Right forelimb (tissue), 1 donor: ENCODE measurements at places on chromosomes 1 and 21.

GRCh38 chr21:24011087-24011486 is 1596.2 kb downstream of the MRPL39 start:
- DNase-seq = no peak

DNA sequence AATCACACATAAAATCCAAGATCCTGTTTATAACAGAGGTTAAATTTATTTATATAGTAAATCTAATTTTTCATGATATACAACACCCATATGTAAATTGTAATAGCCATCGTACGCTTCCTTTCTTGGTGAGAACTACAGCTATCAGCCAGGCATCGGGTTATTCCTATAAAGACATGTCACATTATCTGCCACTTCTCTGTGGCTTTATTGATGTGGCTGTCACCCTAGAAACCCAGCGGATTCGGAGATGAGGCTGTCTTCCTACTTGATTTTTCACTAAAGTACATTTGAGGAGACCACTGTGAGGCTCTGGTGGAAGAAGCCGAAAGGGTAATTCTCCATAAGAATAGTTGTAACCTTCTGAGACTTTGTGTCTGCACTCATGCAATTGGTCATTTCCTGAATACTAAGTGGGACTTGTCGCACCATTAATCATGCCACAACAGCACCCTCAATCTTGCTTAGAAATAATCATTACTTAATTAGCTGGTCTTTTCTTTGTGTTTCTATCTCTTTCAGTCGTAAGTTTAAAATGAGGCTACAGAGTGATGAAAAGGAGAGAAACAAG is 106.0 kb downstream of the NTNG1 start:
- no peak for DNase-seq

- DNase-seq = no peak
Measured at GRCh38 chr1:231446138-231446537, 24.1 kb upstream of the EGLN1 start.

GRCh38 chr1:234932106-234932505 is 196.5 kb downstream of the TOMM20 start:
- DNase-seq = no peak

DNA sequence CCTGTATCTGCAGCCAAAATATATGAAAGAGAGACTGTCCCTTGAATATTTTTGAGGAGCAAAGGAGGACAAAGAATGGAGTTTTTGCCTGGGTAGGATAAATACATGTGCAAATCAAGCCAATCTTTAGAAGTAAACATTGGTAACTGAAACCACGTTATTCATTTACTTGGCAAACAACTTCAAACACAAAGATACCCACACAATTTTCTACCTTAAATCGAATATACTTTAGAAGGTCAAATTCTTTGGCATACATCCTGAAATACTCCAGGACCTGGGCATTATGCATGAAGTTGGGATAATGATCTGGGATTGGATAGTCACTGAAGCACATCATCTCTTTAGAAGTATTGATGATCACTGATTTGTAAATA is 9.6 kb downstream of the FMO5 start:
- no peak for DNase-seq

GRCh38 chr1:31765041-31765467 is 914 bp upstream of the ADGRB2 start:
- no peak for DNase-seq

- no peak for DNase-seq
Measured at GRCh38 chr1:177275736-177276135, 105.0 kb downstream of the BRINP2 start.

- no peak for DNase-seq
Measured at GRCh38 chr1:214861615-214862014, 220.9 kb upstream of the KCNK2 start.

- peak; percentile 77 for DNase-seq
Measured at GRCh38 chr1:203038891-203039608, 12.8 kb downstream of the PPFIA4 start.

- DNase-seq = no peak
Measured at GRCh38 chr1:10836726-10837125, 40.3 kb upstream of the CASZ1 start.

GRCh38 chr1:230570724-230571360 is 71.4 kb upstream of the COG2 start:
- no peak for DNase-seq

DNA sequence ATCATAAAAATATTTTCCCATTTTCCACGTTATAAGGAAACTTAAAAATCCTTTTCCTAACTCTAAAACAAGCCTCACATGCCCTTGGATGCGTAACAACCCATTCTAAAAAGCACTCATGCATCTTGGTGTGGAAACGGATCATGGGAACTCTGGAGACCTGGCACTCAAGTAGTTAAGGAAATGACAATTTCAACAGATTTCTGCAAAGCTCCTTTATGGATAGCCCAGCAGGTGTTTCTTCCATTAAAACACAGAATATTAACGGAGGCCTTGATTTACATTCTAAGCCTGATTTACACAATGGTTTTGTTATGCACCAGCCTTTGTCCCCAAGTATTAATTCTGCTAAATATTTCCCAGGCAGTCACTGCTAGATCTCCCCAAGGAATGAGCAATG is 12.9 kb downstream of the PARS2 start:
- no peak for DNase-seq

- no peak for DNase-seq
Measured at GRCh38 chr1:3498986-3499385, 44.5 kb downstream of the ARHGEF16 start.

DNA sequence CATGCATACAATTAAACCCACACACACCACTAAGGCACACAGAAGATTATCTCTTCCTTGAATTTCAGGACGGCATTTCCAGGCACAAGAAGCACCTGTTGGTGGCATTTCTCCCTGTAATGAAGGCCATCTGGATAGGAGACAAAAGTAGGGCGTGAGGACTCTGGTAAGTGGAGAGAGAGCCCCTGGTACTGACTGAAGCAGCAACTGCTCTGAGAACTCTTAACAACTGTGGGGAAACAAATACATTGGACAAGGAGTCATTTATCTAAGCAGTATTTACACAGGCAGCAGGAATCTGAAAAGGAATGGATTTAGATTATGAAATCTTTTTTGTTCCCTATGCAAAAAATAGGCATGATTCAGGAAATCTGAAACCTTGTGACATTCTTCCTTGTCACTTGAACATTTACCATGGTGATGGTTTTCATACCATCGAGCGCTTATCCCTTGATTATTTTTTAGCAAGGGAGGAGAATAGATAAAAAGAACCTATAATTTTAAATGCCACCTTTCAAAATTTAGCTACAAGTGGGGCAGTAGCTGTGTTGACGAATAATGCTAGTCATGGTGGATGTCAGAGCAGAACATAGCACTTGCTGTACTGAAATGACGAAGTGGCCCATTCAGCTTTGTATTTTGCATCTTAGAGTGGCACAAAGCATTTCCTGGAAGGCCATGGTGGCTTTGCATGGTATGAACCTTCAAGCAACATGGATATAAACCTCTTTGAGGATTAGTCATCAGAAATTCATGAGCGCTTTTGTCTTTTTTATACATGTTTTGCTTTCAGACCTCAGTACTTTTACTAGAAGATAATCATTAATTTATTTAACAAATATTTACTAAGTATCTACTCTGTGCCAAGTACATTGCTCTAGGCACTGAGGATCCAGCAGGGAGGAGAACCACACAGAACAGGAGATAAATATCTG is 362.0 kb downstream of the ADGRL2 start:
- peak; percentile 47 for DNase-seq

DNA sequence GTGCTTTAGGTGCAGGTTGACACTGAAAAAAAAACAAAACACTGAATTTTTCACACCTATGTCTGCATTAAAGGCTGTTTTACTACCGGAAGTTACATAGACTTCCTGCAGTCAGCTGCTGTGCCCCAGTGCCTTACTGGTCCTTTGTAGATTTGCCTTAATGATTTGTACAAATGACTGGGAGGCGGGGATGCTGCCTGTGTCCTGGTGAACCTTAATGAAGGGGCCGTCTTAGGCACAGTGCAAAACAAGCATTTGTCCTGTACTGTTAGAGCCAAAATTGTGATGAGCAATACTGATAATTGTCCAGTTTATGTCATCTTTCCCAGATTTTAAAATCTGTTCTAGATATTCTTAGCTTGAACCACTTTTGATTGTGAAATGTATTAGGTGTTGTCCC is 90.9 kb upstream of the PGD start:
- no peak for DNase-seq

GRCh38 chr1:231059566-231060193 is 19.6 kb upstream of the FAM89A start:
- no peak for DNase-seq

- no peak for DNase-seq
Measured at GRCh38 chr1:27455139-27455811, 34.7 kb downstream of the WASF2 start.

- no peak for DNase-seq
Measured at GRCh38 chr1:160167580-160167979, 16.2 kb downstream of the ATP1A4 start.
